Inflammatory macrophage (primary cell): ENCODE measurements at places on chromosomes 3 and 15.

DNA sequence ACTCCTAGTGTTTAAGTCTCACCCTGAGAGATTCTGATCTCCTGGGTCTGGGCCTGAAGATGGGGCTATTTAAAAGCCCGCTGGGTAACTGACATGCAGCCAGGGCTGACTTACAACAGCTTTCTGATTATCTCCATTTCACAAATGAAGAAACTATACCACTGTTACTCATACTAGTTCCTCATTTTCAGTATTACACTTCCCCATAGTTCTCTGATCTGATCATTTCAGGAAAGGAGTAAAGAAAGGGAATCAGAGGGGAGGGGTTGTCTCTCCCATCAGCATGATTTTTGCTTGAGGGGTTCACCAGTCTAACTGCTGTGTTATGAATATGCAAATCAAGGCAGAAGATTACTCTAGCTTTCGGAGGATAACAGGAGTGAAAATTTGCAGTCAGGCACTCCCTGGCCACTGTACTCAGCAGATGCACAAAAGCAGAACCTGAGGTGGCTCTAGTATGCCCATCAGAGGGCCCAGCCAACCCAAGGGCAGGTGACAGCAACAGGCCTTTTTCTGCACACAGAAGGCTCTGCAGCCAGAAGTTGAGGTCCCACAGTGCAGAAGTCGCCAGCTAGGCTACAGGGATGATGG is 59.4 kb downstream of the DAPK2 start:
- DNase-seq = peak; percentile 87

- DNase-seq = no peak
Observed at GRCh38 chr15:39608185-39609139, 27.6 kb downstream of the THBS1 start.

DNA sequence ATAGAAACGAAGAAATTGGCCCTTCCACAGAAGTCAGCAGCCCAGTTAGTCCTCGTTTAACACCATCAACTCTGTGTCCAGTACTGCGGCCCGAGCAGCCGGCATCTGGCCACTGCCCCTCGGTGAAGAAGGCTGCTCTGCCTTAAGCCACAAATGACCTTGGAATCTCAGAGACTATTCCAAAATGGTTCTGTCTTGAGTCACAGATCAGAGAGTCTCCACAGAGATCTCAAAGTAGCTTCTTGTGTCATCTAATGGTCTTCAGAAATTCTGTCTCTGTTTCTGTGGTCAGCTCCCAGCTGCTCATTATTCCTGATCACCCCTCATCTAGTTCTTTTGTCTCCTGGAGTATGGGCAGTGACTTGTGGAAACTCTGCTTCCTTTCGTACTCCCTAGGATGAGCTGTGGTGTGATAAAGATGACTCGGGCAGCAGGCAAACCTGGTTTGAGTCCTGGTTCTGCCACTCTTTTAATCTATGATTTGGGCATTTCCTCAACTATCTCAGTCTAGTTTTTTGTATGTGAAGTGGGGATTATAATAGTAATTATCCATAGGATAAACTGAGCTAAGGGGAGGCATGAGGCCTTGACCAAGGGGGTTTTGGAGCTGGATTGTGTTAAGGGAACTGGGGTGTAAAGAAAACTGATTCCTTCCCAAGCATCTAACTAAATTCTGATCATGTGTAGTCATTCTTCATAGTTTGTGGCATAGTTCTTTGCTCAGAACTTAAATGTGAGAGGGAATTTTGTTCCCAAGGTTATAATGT is 22.6 kb downstream of the CRTC3 start:
- DNase-seq = no peak

DNA sequence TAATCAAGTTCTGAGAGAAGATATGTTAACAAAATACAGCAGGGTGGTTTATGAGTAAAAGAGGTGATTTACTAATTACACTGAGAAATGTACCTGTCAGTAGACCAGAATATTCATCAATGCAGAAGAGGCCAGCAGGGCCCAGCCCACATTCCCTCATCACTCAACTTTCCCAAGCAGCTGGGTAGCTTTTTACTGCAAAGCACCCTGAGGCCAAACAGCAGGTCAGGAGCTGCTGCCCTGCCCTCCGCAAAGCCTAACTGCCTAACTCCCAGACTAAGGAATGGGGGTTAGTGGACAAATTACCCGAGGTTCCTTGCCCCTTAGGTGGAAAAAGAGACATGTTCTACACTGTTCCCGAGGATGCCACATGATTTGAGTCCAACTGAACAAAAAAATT is 108.2 kb downstream of the TBL1XR1 start:
- no peak for DNase-seq

- DNase-seq = no peak
Observed at GRCh38 chr3:66796343-66796742, 201.8 kb upstream of the KBTBD8 start.

DNA sequence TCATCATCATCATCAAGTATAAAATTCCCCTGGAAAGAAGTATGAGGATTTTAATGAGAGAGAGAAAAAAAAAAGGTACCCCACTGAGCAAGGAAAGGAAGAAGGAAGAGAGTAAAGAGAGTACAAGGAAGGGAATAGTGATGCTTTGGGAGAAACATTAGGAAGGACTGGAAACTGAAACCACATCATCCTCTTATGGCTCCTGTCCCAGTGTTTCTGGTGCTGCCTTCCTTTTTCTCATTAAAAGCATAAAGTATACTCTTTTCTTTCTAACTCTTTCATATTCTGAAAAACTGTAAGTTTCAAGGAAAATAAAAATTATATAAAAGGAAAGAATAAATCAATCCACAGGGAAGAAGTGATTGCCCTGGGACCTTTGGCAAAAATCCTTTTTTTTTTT is 616.4 kb upstream of the CBLB start:
- no peak for DNase-seq

DNA sequence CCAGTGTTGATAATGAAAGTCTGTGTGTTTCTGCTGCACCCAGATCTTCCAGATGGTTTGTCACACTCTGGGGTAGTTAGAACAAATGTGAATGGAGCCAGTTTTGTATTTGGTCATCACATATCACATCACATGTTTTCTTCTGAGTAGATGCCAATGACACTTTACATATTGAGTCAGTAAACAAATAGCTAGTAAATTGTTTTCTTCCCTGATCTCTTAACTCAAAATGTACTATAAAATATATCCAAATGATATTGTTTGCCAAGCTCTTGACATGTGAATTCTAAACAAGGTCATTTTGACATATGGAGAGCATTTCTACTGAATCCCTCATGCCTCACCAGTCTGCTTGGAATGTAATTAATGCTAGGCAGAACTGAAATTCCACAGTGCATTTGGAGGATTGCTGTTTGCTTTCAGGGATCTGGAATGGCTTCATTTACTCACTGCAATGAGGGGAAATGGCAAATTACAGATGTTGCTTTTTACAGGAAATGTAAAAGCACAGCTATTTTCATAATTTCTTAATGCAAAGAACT is 45.0 kb downstream of the PDHB start:
- DNase-seq = peak; percentile 39

DNA sequence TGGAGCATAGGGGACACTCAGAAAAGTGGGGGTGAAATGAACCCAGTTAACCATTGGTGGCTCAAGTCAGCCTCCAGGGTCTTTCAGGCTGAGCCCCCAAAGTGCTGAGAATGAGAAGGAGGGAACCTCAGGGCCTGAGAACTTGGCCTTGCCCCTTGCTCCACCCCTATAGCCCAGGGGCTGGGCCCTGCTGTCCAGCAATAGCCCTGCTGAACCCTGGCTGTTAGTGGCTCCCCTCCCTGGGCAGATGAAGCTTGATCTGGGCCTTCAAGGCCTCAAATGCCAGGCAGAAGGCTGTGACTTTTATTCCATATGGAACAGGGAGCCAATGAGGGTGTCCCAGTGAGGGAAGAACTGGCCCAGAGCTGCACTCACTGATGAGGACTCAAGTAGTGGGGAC is 16.2 kb downstream of the ADAMTS7 start:
- no peak for DNase-seq

GRCh38 chr3:140219923-140220452 is 285.0 kb downstream of the CLSTN2 start:
- peak; percentile 5 for DNase-seq

- DNase-seq = no peak
Observed at GRCh38 chr3:194961571-194961970, 275.9 kb downstream of the FAM43A start.

DNA sequence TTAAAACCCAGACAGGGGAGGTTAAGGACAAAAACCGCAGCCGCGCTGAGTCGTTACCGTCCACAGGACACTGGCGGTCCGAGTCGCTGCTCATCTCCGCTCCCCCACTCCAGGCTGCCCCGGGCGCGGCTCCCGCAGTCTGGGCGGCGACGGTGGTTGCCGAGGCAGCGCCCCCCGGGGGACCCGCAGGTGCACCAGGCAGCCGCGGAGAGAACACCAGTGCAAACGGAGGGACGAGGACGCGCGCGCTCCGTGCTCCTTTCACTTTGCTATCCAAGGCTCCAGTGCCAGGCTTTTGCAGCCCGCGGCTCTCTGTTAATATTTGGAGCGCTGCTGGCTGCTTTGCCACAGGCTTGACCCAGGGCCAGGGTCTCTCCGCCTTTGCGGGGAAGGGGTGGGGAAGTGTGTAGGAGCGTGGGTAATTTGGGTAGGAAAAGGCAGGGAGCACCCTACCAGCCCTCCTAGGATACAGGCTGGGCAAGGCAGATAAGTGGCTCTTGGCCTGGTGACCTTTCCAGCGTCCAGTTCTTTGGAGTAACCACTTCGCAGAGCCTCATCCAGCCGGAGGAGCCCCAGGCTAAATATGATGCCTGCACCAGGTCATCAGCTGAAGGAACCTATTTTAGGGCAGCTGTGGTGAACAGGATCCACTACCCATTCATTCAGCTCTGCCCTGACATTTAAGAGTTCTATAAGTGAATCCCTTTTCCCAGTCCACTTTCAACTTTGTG is at the start of gene GADL1:
TSS of gene GADL1 (minus strand) at position 141 of the 731 bp plus-strand sequence. CDS start at position 94, 47 bp downstream.
- DNase-seq = no peak

DNA sequence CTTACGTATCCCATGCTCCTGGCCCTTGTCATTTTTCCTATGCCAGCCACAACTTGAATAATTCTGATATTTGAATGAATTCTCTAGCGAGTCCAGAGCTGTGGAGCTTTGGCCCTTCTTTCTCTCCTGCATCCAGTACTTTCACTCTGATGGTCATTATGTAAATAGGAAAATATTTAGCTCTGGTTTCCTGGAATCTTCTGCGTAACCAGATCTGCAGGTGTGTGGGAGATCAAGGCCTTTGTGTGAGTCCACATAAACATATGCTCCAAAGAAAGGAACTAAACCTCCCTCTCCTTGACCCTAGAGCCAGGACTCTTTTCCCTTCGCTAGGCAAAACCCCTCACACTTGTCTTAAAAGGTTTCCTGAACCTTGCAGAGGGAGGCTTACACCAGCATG is 132.5 kb upstream of the THBS1 start:
- no peak for DNase-seq

DNA sequence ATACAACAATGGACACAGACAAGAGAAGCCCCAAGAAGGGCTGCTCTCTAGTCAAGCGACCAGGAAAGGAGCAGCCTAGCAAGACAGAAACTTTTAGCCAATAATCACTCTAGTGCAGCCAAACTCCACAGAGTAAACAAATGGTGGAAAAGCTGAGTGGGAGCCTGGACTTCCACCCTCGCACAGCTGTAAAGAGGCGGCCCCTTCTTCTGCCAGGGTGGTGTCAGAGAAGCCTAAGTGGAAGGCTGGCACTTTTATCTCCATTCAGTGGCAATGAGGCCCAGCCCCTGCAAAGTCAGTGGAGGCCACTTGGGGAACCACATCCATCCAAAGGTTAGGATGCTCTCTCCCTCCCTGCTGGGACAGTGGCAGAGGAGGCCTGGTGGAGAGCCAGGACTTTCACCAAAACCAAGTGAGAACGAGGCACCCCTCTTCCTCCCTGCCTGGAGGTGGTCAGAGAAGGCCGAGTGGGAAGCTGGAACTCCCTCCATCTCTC is 15.5 kb upstream of the TICRR start:
- no peak for DNase-seq

DNA sequence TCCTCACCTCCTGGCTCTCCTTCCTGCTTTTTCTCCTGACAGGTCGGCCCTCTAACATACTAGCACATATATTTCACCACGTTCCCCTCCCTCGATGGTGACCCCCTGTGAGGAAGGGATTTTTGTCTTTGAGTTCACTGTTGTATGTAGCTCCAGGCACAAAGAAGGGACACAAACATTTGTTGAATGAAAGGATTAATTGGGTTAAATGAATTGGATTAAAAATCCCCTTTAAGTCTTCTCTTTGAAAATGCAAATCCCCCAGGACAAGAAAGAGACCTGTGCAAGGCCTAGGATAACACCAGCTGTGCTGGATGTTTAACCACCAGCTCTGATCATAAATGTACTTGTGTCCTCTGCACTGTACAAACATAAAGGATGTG is 3.3 kb downstream of the CALML4 start:
- no peak for DNase-seq

DNA sequence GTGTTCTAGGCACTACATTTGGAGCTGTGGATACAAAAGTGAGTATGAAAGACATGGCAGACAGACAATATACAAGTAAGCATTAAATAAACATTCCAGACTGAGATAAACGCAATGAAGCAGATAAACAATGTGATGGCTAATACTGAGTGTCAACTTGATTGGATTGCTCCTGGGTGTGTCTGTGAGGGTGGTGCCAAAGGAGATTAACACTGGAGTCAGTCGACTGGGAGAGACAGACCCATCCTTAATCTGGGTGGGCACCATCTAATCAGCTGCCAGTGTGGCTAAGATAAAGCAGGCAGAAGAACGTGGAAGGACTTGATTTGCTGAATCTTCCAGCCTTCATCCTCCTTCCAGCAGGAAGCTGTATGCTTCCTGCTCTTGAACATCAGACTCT is 77.2 kb downstream of the CADPS start:
- no peak for DNase-seq

DNA sequence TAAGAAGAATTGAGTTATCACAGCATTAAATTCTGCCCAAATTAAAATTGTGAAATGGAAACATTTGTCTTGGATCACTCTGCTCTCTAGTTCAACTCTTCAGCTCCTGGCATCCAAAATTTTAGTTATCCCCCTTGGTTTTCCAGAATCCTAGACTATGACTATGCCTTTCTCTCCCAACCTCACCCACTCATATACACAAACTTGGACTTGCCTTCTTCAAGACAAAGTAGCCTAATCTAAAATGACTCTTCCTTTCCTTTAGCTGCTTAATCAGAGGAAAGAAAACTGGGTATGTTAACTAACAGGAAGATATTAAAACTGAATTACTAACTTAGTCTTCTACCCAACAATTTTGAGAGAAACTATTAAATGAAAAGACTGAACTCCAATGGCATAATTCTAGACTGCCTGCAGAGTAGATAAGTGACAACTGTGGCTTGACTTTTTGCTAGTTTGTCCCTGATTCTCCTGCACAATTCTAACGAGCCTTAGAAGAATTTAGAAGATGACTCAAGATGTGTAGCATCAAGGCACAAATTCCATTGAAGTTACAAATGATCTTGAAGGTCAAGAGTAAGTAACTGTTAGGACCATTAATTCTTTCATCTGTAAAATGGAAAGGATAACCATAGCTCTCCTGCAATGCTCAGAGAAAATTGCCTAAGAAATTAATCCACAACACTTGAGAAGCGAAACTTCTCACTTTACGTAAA is 5.2 kb upstream of the GOLIM4 start:
- DNase-seq = no peak
